ENCODE measurements at places on chromosomes 2 and 18.

- no peak for DNase-seq
Observed at GRCh38 chr18:23113576-23113975, 21.7 kb upstream of the CABLES1 start.

GRCh38 chr2:199922856-199923255 is 11.8 kb downstream of the C2orf69 start:
- no peak for DNase-seq

GRCh38 chr2:206873423-206873822 is 65.9 kb upstream of the CPO start:
- no peak for DNase-seq

- DNase-seq, result no peak
Observed at GRCh38 chr2:138867341-138867740, 87.2 kb upstream of the NXPH2 start.

GRCh38 chr2:135050132-135050531 is 2.0 kb upstream of the RAB3GAP1 start:
- DNase-seq, result no peak

DNA sequence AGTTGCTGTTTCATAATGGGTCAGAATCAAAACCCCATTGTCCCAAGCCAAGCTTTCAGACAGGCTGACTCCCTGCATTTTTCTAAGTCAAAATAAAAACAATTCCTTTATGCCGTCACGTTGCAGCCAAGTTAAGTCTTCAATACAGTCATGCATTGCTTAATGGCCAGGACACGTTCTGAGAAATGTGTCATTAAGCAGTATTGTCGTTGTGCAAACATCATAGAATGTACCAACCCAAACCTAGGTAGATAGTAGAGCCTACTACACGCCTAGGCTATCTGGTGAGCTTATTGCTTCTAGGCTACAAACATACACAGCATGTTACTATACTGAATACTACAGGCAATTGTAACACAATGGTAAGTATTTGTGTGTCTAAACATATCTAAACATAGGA is 160.4 kb upstream of the FOSL2 start:
- DNase-seq, result no peak

GRCh38 chr2:24466871-24467870 is 23.9 kb upstream of the NCOA1 start:
- no peak for DNase-seq

GRCh38 chr2:49226360-49226759 is 72.0 kb upstream of the FSHR start:
- no peak for DNase-seq

Measured in lower leg skin (tissue), 4 donors.